Kidney (tissue), 22 donors: ENCODE measurements at places on chromosomes 16 and 17.

DNA sequence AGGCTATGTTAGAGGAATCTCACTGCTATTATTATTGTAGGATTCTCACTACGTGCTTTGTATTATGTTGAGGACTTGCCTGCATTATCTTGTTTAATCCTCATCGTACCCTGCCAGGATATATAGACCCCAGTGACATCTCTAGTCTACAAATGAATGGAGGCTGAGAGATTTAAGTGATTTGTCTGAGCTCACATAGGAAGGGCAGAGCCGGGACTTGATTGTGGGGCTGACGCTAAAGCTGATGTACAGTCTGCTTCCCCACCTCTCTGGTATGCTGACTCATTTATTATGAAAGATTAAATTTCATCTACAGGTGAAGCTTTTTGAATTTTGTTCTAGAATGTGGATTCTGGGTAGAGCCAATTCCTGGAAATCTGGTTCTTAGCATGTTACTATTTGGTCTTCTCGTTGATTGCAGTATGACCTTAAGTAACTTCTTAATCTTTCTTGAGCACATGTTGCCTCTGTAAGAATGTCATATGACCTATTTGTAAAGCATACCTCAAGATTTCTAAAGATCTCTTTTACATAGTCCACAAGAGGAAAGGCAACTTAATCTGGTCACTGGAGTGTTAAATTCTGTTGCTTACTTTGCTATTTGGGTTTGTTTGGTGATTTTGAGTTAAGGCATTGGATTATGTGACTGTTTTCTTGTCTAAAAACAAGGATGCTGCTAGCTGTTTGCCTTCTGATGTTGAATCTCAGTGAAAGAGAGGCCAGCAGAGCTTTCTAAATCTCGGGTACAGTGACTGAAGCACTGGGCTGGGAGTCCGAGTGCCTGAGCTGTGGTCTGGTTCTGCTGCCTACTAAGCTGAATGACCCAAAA, 12.4 kb downstream of the METTL9 start:
- no peak for DNase-seq

GRCh38 chr16:80664786-80665185, 124.0 kb downstream of the DYNLRB2 start:
- no peak for DNase-seq

DNA sequence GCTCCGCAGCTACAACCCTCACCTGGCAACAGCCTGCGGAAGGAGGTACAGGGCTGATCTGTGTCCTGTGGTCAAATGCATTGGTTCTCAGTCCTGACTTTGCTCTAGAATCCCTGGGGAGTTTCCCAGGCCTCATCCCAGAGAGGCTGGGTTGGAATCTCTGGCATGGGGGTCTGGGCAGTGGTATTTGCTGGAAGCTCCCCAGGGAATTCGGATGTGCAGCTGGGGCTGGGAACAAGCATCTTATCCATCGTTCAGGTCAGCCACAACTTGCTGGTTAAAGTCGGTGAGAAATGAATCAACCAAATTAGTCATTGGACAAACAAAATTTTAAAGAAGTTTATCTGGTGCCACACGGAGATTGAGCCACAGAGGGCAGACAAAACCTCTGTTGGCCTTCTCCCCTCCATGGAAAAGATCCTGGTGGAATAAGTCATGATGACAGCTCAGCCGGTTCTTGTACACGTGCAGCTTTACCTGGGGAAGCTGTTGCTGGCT, 231.2 kb downstream of the FOXL1 start:
- peak; percentile 25 for DNase-seq

DNA sequence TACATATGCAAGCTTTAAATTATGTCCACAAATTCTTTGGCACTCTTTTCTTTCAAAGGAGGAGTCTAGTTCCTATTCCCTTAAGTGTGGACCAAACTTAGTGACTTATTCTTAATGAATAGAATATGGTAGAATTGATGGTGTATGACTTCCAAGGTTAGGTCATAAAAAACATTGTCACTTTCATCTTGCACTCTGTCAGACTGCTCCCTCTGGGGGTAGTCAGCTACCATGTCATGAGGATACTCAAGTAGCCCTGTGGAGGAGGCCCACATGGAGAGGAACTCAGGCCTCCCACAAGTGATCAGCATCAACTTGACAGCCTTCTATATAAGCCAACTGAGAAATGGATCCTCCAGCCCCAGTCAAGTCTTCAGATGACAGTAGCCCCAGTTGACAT, 58.0 kb upstream of the SCNN1B start:
- DNase-seq: no peak

DNA sequence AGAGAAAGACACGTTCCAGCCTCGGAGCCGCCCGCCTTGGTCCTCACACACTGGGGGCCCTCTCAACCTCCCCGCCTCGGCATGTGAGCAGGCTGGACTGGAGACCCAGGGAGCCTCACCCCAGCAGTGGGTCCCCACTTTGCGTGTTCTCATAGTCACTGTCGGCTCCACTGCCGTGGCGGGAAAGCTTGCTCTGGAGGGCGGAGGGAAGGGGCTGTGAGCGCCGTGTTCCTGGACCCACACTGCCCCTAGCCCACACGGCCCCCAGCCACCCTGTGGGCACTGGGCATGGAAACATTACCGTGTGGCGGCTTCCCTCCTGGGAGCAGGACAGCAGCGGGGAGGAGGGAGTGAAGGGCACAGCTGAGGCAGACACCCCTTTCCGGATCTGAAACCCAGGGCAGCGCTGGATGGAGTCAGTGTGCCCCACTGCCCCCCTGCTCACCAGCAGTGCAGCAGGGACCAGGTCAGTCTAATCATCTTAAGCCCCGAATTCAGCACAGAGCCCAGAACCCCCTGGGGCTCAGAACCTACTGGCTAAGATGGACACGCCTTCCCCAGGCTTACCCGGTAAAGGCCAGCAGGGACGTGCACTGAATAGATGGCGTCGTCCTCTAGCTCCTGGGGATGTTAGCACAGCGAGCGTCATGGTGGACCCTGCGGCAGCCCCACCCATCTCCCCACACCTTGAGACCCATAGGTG, 7.2 kb downstream of the TP53I13 start:
- DNase-seq: peak; percentile 40

- DNase-seq: no peak
These were observed 279 bp downstream of the HNF1B start for GRCh38 chr17:37744633-37744927.

DNA sequence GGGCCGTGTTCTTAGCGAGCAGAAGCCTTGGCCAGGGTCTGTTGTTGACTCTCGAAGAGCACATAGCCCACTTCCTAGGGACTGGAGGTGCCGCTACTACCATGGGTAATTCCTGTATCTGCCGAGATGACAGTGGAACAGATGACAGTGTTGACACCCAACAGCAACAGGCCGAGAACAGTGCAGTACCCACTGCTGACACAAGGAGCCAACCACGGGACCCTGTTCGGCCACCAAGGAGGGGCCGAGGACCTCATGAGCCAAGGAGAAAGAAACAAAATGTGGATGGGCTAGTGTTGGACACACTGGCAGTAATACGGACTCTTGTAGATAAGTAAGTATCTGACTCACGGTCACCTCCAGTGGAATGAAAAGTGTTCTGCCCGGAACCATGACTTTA, 18.5 kb downstream of the RSPRY1 start:
- no peak for DNase-seq

DNA sequence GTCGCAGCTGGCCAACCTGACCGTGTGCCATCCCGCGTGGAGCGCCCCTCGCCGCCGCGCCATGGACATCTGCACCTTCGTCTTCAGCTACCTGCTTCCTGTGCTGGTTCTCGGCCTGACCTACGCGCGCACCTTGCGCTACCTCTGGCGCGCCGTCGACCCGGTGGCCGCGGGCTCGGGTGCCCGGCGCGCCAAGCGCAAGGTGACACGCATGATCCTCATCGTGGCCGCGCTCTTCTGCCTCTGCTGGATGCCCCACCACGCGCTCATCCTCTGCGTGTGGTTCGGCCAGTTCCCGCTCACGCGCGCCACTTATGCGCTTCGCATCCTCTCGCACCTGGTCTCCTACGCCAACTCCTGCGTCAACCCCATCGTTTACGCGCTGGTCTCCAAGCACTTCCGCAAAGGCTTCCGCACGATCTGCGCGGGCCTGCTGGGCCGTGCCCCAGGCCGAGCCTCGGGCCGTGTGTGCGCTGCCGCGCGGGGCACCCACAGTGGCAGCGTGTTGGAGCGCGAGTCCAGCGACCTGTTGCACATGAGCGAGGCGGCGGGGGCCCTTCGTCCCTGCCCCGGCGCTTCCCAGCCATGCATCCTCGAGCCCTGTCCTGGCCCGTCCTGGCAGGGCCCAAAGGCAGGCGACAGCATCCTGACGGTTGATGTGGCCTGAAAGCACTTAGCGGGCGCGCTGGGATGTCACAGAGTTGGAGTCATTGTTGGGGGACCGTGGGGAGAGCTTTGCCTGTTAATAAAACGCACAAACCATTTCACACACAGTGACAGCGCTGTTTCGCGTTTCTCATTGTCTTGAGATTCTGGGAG, 2.0 kb upstream of the ZACN start:
- no peak for DNase-seq

GRCh38 chr16:10770907-10771306, 27.3 kb downstream of the NUBP1 start:
- DNase-seq: no peak

DNA sequence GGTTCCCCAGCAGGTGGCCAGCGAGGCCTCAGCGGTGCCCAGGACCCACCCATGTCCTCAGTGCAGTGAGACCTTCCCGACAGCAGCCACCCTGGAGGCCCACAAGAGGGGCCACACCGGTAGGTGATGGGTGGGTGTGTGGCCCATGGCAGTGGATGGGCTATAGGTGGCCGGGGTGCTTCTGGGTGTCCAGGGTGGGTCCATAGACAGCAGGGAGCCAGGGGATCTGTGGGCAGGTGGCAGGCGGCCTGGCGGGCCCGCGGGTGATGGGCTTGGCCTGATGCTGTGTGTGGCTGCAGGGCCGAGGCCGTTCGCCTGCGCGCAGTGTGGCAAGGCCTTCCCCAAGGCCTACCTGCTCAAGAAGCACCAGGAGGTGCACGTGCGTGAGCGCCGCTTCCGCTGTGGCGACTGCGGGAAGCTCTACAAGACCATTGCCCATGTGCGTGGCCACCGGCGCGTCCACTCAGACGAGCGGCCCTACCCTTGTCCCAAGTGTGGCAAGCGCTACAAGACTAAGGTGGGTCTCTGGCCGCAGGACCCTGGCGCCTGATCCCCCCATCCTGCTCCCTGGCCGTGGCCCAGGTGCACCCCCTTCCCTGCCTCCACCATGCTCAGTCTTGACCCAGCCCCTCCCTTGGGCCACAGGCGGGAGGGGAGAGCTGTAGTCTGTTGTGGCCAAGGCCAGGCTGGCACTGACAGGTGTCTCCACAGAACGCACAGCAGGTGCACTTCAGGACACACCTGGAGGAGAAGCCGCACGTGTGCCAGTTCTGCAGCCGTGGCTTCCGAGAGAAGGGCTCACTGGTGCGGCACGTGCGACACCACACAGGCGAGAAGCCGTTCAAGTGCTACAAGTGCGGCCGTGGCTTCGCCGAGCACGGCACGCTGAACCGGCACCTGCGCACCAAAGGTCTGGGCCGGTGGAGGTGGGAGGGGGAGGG, 2.1 kb upstream of the DNASE1L2 start:
- no peak for DNase-seq

DNA sequence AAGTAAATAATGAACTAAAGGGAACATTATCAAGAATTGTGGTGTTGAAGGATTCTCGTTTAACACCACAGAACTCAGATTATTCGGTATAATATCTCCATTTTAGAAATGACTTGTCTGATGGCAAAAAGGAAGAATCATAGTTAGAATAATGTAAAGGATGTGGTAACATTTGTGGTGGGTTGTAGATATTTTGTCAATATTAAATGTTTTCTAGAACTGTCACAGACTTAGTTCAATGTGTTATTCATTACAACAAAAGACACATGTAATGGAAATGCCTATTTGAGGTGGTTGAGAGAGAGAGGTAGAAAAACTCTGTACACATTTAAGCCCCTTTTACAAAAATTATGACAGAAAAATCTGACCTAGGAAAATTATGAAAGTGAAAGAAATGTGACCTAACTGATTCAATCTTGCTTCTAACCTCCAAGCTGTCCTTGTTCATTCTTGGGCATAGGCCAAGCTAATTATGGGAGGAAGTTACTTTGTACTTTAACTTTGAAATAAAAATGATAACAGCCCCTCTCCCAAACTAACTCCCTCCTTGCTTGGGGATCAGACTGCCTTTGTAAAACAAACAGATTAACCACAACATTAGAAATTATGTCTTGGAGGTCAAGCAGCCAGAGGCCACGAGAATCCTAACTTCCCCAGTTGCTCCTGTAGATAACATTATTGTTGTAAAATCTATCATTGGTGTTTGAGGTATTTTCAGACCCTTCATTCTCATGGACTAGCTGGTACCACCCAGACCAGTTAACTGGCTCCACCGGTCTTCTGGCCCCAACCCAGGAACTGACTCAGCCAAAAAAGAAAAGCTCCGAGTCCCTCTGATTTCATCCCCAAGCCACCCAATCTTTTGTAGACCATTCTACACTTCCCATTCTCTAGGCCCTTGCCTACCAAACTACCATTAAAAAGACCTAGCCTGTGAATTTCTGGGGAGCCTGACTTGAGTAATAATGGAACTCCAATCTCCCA, 1287.8 kb upstream of the CDH8 start:
- DNase-seq: no peak

- no peak for DNase-seq
These were observed 22.2 kb downstream of the CLTC start for GRCh38 chr17:59641799-59642484.

- no peak for DNase-seq
These were observed 178.1 kb downstream of the TOX3 start for GRCh38 chr16:52368859-52369258.

DNA sequence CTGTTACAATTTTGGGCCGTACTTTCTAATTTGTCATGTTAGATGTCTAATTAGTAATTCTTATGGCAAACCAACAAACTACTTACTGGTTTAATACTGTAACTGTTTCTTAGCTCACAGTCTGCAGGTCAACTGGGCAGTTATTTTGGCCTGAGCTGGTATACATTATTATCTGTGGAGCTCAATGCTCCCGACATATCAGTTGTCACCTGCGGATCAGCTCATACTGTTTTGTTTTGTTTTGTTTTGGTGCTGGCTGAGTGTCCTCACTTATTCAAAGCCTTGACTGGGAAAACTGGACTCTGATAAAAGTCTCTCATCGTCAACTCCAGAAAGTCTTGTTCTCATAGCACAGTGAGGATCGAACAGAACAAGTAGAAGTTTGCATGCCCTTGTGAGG, 1060.6 kb upstream of the CDH8 start:
- DNase-seq: no peak

GRCh38 chr17:30336369-30337171, 2.7 kb upstream of the TMIGD1 start:
- DNase-seq: no peak

DNA sequence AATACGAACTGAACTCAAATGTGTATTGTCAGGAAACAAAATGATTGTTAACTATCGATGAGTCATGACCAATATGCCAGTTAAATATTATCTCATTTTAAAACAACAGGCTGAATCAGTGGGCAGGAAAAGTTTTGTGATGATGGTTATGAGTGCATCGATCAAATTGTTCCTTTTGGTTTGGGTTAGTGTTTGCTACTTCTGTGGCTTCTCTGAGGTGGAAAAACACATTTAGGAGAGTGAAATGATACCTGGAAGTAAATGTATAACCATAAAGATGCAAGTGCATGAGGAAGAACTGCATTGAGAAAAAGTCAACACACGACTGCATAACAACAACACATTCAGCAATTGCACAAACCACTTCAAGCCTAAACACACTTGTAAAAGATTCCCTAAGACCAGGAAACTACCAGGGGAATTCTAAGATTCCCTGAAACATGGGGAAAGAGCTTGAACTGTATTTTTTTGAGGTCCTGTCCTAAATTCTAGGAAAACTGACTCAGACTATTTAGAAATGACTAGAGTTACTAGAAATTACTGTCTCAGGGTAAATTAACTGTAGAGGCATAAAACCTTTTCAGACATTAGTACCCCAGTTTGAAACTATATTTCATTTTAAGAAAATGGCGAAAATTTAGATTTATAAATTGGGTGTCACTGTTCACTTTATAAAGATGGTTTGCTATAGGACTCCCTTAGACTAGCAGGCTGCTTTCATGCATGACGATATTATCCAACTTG, 44.8 kb downstream of the CDYL2 start:
- DNase-seq: no peak
